ENCODE measurements at places on chromosomes 11 and 22. TPM values are rescaled to one million over a fixed set of nuclear protein-coding genes. Genes with fewer than 3 reads are reported as not detected.

DNA sequence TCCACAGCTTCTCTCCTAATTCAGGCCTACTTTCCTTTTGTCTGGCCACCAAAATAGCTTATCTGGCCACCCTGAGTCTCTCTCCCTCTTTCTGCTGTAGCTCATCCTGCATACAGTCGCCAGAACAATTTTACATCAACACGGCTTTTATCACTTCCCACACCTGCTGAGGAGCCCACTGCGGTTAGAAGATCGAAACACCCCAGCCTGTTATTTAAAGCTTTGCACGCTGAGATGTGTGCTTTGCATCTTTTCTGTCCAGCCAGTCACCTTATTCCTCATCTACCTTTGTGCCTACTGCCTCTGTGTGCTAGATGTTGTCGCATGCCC lies 96.0 kb downstream of the COMMD9 start:
- no peak overlapping the region for H3K4me3 ChIP-seq
- H3K36me3 ChIP-seq = no peaks in the 10 kb centered on the region
- no peaks in the 10 kb centered on the region for H3K27me3 ChIP-seq
- no peak overlapping the region for H3K27ac ChIP-seq

DNA sequence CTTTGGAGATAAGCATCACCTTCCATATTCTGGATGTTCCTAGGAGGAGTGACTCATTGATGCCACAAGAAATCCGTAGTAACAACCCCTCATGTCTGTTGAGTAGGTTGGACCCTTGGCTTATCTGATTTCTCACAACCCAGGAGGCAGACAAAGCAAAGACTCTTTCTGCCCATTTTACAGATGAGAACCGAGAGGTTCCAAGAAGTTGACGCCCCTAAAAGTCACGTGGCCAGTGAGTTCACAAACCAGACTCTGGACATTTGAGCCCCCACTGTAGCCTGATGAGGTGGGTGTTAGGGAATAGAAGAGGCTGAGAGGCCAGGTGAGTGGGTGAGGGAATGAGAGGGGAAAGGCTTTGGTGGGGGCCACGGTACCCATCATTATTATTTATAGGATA lies 70.3 kb downstream of the TSPAN18 start:
- H3K4me1 ChIP-seq = peaks cover 51% of the 10 kb centered on the region
- H3K4me3 ChIP-seq = no peak overlapping the region
- DNase-seq = no peak

GRCh38 chr11:124115782-124116616 lies 749 bp downstream of the VWA5A start:
- H3K27me3 ChIP-seq = no peaks in the 10 kb centered on the region
- H3K27ac ChIP-seq = peak overlapping the region; percentile 63
- peaks cover 19% of the 10 kb centered on the region for H3K36me3 ChIP-seq

The SAMM50 gene
- polyA plus RNA-seq = 32.5 TPM

DNA sequence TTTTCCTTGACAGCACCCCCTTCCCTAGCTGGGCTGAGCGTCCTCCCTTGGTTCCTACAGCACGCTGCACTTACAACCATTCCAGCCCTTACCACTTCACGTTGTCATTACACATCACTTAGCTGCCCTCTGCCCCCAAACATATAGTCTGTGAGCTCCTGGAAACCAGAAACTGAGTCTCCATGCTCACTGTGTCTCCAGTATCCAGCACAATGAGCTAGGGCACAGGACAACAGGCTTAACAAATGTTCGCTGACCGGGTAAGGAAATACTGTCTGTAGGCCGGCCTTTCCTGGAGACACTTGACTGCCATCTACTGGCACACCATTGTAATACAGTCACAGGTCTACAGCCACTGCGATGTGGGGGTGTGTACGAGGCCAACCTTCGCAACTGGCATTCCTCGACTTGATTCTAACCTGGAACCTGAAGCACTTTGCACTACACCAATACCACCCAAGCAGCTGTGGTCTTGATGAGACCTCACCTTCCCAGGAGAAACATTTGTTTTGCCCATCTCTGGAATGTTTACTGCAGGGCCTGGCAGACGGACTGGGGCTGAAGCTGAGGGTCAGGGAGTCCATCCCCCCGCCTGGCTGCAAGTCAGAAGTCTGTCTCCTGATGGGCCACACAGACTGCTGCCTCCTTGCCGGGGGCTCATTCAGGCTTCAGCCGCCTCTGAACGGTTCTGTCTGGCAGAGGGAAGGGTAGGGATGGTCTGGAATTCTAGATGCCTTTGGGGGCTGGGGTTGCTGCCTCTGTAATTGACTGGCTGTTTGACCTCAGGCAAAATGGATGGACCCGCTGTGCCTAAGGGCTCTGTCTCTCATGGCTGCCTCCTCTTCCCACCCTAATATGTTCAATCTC lies 72.0 kb downstream of the SYN3 start:
- H3K27ac ChIP-seq = no peak overlapping the region
- peak; percentile 79 for DNase-seq
- peaks cover 10% of the 10 kb centered on the region for H3K4me1 ChIP-seq
- no peaks in the 10 kb centered on the region for H3K36me3 ChIP-seq
- H3K27me3 ChIP-seq = no peaks in the 10 kb centered on the region

- H3K27me3 ChIP-seq = peaks cover 14% of the 10 kb centered on the region
- H3K4me1 ChIP-seq = no peaks in the 10 kb centered on the region
- H3K27ac ChIP-seq = no peak overlapping the region
- no peak for DNase-seq
- no peaks in the 10 kb centered on the region for H3K36me3 ChIP-seq
Measured at GRCh38 chr22:22394591-22394990, 114.0 kb downstream of the ZNF280B start.

DNA sequence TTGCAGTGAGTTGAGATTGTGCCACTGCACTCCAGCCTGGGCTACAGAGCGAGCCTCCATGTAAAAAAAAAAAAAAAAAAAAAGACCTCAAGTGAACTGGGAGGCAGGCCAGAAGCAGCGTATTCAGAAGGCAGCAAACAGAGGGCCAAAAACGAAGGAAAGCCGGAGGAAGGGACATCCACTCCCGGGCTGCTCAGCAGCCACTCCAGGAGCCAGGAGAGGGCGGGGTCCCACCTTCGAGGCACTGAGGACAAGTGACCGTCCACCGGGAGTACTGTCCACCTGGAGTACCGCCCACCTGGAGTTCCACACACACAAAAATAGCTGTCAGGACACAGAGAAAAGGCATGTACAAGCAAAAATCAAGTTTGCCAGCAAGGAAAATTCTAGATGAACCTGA lies 5.5 kb downstream of the TOLLIP start:
- peaks cover 63% of the 10 kb centered on the region for H3K4me1 ChIP-seq
- H3K27me3 ChIP-seq = no peaks in the 10 kb centered on the region
- peaks cover 16% of the 10 kb centered on the region for H3K36me3 ChIP-seq
- no peak for DNase-seq

DNA sequence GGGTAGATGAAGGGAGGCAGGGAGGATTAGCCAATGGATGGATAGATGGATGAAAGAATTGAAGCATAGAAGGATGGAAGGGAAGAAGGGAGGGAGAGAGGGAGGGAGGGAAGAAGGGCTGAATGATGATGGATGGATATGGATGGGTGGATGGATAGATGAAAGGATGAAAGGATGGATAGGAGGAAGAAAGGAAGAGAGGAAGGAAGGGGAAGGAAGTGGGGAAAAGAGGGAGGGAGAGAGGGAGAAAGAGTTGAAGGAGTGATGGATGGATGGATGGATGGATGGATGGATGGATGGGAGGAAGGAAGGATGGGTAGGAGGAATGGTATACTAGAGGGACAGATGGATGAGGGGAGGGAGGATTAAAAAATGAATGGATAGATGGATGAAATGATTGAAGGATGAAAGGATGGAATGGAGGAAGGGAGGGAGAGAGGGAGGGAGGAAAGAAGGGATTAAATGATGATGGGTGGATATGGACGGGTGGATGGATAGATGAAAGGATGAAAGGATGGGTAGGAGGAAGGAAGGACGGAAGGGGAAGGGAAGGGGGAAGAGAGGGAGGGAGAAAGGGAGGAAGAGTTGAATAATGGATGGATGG lies 145.9 kb downstream of the MN1 start:
- H3K4me1 ChIP-seq = no peaks in the 10 kb centered on the region
- DNase-seq = no peak
- H3K36me3 ChIP-seq = no peaks in the 10 kb centered on the region
- no peaks in the 10 kb centered on the region for H3K27me3 ChIP-seq

DNA sequence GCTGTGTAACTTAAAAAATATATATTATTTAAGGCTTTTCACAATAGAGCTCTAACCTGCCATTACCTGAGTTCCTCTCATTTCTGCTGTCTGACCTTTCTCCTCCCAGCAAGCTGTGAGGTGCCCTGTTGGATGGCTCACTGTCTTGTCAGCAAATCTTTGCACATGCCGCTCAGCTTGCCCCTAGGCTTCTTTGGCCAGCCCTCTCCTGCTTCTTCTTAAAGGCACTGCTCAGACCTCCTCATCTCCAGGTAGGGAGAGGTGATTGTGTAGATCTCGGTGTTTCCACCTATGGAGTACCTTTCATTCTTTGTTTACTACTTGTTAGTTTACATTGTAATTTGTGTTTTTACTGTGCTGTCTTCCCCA lies 96.5 kb downstream of the EXT2 start:
- H3K4me3 ChIP-seq = no peak overlapping the region
- no peaks in the 10 kb centered on the region for H3K27me3 ChIP-seq
- H3K27ac ChIP-seq = no peak overlapping the region
- peaks cover 4% of the 10 kb centered on the region for H3K36me3 ChIP-seq

The NAALADL1 gene
- polyA plus RNA-seq = 7.4 TPM

- H3K27me3 ChIP-seq = no peaks in the 10 kb centered on the region
- no peak overlapping the region for H3K4me3 ChIP-seq
- no peak for DNase-seq
Measured at GRCh38 chr22:19063581-19064353, 58.4 kb downstream of the DGCR2 start.

DNA sequence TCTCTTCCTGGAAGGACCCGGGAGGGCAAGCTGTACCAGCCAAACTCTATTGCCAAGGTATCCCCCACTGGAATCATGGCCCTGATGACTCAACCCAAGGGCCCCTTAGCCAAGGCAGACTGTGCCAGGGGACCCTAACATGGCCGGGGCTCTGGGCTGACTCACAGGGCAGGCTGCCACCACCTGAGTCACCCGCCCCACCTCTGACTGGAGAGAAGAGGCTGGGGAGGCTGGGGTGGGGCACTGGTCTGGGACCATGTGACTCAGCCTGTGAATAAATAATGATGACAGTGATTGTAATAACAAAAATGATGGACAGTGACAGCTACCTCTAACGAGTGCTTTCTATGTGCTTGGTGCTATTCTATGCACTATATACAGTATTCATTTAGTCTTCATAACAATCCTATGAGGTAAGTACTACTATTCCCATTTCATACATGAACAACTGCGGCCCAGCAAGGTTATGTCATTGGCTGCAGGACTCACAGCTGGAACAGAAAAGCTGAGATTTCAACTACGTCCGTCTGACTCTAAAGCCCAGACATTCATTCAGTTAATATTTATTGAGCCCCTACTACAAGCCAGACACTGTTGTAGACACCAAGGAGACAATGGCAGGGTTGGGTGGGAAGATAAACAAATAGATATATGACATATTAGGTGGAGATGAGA lies 84.2 kb downstream of the FBXO7 start:
- DNase-seq = peak; percentile 60
- H3K27ac ChIP-seq = no peak overlapping the region
- no peak overlapping the region for H3K4me3 ChIP-seq
- H3K27me3 ChIP-seq = no peaks in the 10 kb centered on the region
